ENCODE measurements at places on chromosomes 13 and 19. TPM values are rescaled to one million over a fixed set of nuclear protein-coding genes. Genes with fewer than 3 reads are reported as not detected.

JAK3 gene
- total RNA-seq: 9.5 TPM

GRCh38 chr13:111278743-111279652 lies 41.4 kb upstream of the TEX29 start:
- no peak for DNase-seq

DNA sequence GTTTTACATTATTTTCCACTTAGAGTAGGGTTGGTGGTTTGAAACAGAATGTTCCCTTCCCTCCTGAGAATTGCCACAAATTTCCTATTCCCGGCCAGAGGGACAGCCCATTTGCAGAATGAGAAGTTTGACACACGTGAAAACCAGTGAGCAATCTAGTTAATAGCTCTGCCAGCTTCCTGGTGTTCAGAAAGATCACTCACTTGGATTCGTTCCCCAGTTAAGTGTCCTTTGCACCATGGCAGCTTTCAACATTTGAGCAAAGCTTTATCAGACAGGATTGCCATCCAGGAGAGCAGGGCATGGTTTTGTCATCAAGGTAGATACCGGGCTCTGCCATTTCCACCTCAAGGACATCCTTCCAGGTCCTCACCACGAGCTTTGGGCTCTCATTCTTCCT lies 28.2 kb downstream of the RASL11A start:
- DNase-seq: no peak

DNA sequence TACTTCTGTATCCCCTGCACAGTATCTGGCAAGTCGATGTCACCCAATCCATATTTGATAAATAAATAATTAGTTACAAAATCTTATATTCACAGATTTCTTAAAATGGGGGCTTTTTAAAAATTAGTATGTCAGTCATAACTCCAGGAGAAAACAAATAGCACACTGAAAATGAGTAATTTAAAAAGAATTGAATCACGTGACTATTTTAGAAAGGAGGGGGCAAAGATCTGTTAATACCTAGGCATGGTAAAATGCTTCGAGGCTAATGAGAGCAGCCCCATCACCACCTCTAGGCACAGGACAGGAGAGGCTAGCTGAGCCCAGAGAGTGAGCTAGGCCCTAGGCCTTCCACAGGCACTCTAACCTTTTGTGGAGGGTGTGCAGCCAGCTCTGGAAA lies 94.7 kb downstream of the FREM2 start:
- DNase-seq: no peak

DNA sequence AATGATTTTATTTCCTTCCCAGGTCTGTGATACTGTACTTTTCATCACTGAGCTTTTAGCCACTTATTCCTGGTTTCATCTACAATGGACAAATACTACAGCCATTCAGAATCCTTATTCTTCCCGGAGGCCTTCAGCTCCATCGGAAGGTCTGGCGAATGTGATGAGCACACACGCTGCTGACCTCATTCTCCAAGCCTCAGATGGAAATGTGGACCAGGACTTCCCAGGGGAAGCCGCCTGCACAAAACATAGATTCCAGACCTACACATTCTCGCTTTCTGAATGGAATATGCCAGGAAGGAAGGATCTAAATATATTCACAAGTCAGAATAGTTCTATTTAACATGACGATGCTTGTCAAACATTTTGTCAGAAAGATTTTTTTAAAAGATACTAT lies 75.6 kb downstream of the CDADC1 start:
- no peak for DNase-seq

- DNase-seq: no peak
Measured at GRCh38 chr13:38898481-38898880, 92.2 kb downstream of the STOML3 start.

DNA sequence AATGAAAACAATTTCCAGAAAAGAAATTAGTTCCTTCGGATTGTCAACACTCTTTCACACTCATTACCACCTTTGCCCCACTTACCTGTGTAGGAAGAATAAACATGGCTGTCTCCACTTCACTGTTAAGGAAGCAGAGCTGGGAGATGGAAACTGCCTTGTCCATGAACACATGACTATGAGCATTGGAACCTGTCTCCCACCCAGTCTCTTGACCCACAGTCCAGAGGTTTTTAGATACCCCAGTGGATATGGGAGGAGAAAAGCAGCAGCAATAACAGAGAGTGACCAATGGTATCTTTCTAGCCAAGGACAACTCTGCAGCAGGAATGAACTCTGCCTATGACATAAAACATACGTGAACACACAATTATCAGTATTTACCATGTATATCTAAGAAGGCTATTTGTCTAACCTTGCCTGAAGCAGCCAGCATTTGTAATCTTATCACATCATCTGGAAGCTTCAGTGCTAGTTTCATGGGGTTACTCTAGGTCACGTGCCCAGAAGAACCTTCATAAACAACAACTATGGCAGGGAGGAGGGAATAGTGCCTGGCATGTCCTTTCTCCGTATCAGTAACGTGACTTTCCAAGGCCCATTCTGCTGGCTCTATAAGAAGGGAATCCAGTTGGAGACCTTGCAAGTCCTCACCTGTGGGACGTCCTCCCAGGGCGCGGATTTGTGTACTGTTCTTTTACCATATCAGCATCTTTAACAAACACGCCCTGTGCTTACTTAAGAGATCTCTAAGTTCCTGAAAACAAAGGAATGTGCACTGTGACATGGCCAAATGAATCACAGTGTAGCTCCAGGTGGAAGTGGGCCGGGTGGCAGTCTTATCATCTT lies 221.8 kb upstream of the UBL3 start:
- no peak for DNase-seq

DNA sequence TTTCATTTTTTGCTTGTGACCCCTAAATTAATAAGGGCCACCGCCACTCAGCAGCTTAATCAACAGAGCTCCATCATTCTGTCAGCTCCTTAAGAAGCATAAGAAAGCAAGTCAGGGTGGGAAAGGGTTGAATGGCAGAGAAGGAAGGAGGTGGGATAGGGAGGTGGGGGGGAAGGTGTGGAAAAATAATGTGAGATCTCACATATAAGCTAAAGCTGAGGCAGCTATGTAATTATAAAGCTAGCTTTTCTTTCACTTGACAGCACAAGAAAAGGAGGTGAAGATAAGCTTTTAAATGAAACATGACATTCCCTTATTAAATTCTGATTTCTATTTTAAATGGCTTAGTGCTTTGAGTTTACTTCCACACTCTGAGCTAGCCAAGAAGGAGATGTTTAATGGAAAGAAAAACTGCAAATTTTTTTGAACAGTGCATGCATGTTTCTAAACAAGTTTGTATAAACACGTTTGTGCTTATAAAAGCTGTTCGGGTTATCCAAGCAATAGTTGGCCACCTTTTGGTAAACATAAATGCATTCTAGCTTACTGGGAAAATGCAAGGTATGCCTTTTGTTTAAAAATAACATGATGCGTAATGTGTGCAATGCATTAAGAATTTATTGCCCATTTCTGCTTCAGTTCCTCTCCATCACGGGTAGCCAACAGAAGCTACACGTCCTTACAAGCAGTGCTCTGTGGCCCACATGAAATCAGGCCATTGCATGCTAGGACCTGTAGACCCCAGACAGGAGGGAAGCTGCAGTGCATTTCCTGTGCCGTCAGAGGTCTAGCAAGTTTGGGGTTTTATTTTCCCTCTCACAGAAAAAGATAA lies 96.2 kb downstream of the LHFPL6 start:
- DNase-seq: no peak

AXL gene
- total RNA-seq: not detected

Data from Karpas-422 (cell line).